ENCODE measurements at places on chromosomes 4 and X. TPM values are rescaled to one million over a fixed set of nuclear protein-coding genes. Genes with fewer than 3 reads are reported as not detected.

DNA sequence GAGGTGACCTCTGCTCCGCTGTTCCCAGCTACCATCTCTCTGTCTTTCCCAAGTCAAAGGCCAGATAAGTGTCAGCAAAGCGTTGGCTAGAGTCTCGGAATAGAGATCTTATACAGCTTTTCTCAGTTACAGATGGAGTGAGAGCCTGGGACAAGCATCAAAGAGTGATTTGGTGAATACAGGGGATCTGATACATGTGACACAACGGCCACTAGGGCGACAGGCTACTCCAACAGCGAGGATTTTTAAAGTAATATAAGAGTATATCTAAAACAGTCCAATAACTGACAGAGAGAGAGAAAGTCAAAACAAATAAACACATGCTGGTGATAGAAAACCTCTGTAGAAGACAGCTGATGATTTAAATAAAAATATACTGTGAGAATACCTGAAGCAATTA lies 433.1 kb upstream of the SMIM31 start:
- no peak for DNase-seq
- H3K4me3 ChIP-seq, result no peak overlapping the region

Gene SULT1E1
- not detected for total RNA-seq

Gene ODAM
- total RNA-seq, result not detected

DNA sequence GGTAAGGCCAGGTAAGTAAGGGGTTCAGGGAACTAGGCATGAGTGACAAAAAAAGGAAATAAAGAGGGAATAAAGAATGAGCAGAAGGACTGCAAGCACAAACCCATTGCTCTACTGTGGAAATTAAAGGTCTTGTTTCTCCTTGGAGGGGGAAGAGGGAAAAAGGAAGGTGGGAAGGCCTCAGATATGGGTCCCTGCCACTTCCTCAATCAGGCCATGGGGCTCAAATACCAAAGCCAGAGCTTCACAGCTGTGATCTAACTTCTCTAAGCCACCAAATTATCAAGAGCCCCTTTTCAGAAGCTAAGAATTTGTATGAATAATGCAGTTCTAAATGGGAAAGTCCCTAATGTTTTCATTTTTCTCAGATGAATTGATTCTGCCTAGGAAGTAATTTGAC lies 4.7 kb downstream of the USP51 start:
- no peak overlapping the region for H3K4me3 ChIP-seq
- DNase-seq, result no peak
- peak overlapping the region; percentile 37 for H3K27ac ChIP-seq
- no peaks in the 10 kb centered on the region for H3K27me3 ChIP-seq

- no peak for DNase-seq
- H3K27me3 ChIP-seq, result no peaks in the 10 kb centered on the region
- no peak overlapping the region for H3K4me3 ChIP-seq
- H3K27ac ChIP-seq, result no peak overlapping the region
- H3K4me1 ChIP-seq, result no peaks in the 10 kb centered on the region
Observed at GRCh38 chr4:93303440-93303839, 525.1 kb upstream of the ATOH1 start.

Gene FANCB
- 11.9 TPM for total RNA-seq

DNA sequence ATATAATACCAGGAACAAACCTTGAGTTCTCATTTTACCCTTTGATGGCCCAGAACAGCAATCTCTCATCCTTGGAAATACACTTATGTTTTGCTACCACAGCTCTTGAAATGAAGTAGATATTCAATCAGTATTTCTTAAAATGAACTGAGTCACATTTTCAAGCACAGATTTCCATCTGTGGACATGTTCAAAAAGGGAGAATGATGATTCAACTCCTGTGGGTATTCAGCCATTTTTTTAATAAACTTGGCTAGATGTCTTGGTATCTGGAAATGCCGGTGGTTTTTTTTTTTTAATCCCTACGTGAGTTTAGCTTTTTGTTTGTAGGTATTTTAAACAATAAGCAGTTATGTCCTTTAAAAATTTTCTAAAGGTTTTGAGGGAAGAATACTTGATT lies 64.2 kb upstream of the TRPC5OS start:
- no peaks in the 10 kb centered on the region for H3K4me1 ChIP-seq
- H3K27ac ChIP-seq, result no peak overlapping the region
- DNase-seq, result no peak
- no peaks in the 10 kb centered on the region for H3K36me3 ChIP-seq

DNA sequence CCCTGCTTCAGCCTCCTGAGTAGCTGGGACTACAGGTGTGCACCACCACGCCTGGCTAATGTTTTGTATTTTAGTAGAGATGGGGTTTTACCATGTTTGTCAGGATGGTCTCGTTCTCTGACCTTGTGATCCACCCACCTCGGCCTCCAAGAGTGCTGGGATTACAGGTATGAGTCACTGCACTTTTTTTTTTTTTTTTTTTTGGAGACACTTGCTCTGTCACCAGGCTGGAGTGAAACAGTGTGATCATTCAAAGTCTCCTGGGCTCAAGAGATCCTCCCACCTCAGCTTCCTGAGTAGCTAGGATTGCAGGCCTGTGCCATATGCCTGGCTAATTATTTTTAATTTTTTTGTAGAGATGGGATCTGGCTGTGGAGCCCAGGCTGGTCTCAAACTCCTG lies 338.8 kb downstream of the PPP3CA start:
- peaks cover 15% of the 10 kb centered on the region for H3K4me1 ChIP-seq
- H3K27me3 ChIP-seq, result no peaks in the 10 kb centered on the region
- peaks cover 8% of the 10 kb centered on the region for H3K36me3 ChIP-seq
- no peak for DNase-seq

Gene GPR143
- total RNA-seq, result not detected

GRCh38 chrX:112820364-112821268 lies 20.0 kb downstream of the AMOT start:
- no peaks in the 10 kb centered on the region for H3K27me3 ChIP-seq
- H3K27ac ChIP-seq, result no peak overlapping the region
- no peaks in the 10 kb centered on the region for H3K36me3 ChIP-seq
- H3K4me3 ChIP-seq, result no peak overlapping the region
- H3K4me1 ChIP-seq, result peaks cover 6% of the 10 kb centered on the region

Gene SLC26A1
- not detected for total RNA-seq

DNA sequence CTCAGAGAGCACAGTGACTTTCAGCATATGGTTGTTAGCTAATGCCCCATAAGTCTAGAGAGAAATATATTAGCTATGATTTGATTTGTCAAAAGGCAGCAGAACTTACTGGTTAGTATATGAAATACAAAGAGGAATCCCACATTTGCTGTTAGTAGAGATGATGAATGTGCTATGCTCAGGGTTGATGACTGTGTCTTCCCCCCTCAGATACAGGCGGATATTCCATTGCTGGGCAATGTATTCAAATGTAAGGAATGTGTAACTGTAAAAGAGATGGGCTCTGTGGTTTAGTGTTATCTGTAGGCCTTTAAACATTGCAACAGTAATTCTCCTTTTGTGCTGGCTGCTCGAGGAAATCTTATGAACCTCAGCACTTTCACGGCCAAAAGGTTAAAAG lies 528.9 kb upstream of the ARX start:
- H3K4me1 ChIP-seq, result no peaks in the 10 kb centered on the region
- no peaks in the 10 kb centered on the region for H3K36me3 ChIP-seq
- no peak overlapping the region for H3K4me3 ChIP-seq
- H3K27me3 ChIP-seq, result no peaks in the 10 kb centered on the region

GRCh38 chr4:157664726-157665125 lies 444.2 kb downstream of the GRIA2 start:
- DNase-seq, result no peak
- no peaks in the 10 kb centered on the region for H3K36me3 ChIP-seq
- H3K4me1 ChIP-seq, result no peaks in the 10 kb centered on the region
- no peaks in the 10 kb centered on the region for H3K27me3 ChIP-seq
- H3K4me3 ChIP-seq, result no peak overlapping the region
